A549 (cell line): ENCODE measurements at places on chromosomes 13 and 19.

DNA sequence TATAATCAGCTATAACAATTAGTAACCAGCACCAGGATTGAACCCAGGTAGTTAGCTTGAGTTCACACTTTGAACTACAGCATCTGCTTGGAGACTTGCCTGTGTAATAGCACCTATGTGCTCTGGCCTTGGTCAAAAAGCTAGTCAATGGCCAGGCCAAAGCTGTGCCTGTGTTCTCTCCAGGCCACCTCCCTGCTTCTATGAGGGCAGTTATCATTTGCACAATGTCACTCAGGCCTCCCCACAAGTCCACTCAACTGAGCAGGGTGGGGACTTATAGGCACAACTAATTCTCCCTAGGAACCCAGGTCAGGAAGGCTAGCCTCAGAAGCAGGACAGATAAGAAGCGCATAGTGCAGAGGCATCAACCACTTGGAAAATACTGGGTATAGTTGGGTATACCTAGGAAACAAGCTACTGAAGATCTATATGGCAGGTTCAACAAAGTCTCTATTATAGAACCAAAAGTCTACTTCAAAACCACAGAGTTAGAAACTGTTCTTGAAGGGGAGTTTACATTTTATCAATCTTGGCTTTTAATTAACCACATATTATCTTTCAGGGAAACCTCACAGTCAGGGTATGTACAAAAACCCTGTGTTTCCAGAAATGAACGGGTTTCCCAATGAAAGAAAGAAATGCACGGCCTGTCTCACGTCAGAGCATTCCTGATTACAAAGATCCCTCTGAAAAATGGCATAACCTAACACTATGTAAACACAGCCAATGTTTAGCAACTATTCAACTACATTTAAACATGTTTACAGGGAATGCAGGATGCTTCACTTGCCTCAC, 140.9 kb downstream of the ABCC4 start:
- peak; percentile 81 for DNase-seq

DNA sequence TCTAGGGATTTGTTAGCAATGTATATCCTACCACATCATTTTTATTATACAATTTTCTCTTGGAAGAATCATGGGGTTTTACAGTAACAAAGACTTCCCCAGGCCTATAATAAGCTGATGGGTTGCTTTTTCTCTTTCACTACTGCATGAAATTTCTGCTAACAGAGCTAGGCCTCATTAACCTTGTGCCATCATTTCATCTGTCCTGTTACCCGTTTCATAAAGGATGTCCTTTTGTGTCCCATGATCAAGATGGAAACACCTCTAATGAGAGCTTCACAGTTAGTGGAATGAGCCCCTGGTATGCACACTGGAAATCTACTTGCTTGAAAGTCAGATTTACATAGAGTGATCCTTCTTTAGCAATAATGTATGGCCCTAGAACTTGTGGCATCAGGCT, 138.7 kb downstream of the RXFP2 start:
- DNase-seq, result no peak

GRCh38 chr19:49556412-49557398, 23.7 kb downstream of the NOSIP start:
- DNase-seq, result no peak

- no peak for DNase-seq
These were observed 758 bp upstream of the ZNF888 start for GRCh38 chr19:52923778-52924593.

DNA sequence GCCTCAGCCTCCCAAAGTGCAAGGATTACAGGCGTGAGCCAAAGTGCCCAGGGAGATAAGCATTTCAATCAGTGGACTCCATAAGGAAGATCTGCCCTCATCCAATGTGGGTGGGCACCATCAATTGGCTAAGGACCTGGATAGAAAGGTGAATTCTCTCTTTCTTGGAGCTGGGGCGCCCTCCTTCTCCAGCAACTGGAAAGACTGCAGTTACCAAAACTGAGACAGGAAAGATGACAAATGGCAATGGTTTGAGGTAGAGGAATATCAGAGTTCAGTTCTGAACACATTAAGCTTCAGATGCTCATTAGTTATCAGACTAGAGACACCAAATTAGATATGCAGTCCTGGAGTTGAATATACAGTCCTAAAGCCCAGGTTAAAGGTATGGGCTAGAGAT, 10.5 kb upstream of the ELF1 start:
- DNase-seq, result no peak

- no peak for DNase-seq
These were observed 2.5 kb downstream of the KLK11 start for GRCh38 chr19:51023946-51024345.

DNA sequence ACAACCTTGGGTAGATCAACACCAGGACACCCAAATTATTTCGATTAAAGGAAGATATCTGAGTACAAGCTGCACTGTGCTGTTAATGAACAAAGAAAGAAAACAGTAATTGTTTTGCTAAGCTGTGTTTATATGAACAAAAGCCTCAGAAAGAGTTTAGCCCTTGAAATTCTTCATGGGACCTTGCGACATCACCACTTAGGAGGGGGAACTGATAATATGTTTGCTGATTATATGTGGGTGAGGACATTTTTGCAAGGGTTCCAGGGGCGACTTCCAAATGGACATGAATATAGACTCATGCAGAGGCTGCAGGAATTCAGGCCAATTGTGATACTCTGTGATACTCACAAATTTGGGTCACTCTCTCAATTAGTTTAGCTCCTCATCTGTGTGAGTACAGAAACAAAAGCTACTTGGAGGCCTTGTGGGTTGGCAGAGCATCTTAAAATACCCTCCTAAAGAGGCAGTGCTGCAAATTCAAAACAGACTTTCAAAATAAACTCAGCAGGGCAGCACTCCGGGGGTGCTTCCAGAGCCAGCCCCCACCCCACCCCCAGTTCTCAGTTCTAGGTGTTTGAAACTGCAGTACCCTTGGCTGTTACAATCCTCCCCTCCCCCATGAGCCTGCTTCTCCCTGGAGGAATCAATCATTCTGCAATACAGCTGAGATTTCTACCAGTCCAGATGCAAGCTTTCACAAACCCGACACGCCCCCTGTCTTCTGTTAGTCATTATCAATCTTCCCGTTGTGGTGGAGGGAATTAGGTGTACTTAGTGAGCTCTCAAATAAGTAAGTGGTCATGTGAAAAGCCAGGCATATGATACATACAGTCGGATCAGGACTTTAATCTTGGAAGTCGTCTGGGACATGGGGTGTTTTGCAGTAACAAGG, 97.0 kb upstream of the MBNL2 start:
- DNase-seq, result no peak

- DNase-seq, result no peak
These were observed 1.0 kb upstream of the KDM4B start for GRCh38 chr19:4967738-4968461.

DNA sequence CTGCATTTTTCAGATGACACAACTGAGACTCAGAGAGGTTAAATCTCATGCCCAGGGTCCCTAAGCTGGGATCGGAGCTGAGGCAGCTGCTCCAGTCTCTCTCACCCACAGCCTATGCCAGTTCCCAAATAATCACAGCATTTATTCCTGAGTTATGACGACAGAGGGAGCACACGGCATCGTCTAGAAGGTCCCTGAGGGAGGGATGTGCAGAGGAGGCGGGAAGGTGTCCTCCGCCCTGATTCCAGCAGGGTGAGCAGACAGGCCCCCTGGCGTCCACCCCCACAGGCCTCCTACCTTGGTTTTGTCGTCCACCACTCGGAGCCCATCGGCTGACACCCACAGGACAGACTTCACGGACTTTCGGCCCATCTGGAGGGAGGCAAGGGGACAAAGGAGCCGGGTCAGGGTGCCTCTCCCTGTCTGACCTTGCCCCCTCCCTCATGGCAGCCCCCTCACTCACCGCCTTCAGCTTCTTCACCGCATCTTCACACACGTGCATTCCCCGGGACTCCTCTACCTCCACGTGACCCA, 8.0 kb downstream of the NUMBL start:
- no peak for DNase-seq
